RCC 7860 (cell line): ENCODE measurements at places on chromosomes 6 and 20.

DNA sequence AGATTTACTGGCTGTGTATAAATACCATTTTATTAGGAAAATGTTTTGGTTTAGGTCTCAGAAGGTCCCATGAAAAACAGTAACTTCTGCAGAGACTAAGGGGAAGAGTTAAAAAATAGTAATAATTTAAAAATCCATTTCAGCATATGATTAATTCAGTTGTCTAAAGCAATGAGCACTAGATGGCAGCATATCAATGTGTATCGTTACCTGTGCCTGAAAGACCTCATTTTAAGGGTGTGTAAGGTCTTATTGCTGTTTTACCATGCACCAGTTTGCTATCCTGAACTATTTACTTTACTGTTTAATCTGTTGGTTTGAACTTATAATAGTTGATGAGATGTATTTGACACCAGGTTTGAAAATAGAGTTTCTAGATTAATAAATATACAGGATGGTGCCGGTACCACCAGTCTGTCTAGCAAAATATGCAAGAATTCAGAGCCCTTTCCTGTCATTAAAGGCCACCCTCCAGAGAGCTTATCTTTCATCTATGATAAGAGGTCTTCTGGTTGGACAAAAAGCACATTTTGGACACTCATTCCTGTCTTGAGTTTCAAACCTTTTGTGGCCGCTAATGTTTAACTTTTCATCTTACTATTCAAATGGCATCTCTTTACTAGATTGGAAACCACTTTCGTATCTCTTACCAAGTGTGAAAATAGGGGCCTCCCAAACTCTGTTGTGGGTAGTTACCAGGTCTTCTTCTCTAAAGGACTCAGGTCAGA is 8.9 kb upstream of the AHI1 start:
- DNase-seq = peak; percentile 23

- DNase-seq = no peak
Observed at GRCh38 chr20:51376111-51376510, 166.4 kb downstream of the NFATC2 start.

GRCh38 chr20:40869218-40870147 is 159.1 kb upstream of the TOP1 start:
- DNase-seq = no peak

- DNase-seq = no peak
Observed at GRCh38 chr6:56956491-56956890, 1.6 kb downstream of the BEND6 start.

GRCh38 chr20:21609981-21610380 is 95.5 kb upstream of the PAX1 start:
- no peak for DNase-seq

DNA sequence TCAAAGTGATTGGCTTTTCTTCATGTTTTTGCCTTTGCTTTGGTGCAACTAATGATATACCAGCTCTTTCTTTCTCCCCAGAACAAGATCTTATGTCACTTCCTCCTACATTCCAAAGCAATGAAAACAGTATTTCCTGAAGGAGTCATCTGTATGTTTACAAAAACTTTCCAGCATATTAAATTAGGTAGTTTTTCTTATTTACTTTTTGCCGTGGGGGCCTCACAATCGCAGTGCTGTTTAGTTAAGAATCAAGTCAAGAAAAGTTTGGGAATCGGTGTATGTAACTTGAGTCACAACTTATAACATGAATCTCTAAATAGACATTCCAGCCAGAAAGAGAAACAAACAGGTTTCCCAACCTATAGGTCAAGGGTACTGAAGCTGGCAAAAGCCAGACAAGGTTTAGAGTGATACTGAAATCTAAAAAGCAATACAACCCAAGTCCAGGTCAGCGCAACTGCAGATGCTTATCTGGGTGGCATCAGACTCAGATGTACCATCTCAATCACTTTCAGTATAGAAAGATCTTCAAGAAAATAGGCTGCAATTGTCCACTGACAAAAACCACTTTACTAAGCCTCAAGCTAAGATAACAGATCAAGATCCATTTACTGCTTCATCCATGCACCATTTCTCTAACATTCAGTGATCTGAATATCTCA is 63.6 kb downstream of the IPCEF1 start:
- peak; percentile 52 for DNase-seq

DNA sequence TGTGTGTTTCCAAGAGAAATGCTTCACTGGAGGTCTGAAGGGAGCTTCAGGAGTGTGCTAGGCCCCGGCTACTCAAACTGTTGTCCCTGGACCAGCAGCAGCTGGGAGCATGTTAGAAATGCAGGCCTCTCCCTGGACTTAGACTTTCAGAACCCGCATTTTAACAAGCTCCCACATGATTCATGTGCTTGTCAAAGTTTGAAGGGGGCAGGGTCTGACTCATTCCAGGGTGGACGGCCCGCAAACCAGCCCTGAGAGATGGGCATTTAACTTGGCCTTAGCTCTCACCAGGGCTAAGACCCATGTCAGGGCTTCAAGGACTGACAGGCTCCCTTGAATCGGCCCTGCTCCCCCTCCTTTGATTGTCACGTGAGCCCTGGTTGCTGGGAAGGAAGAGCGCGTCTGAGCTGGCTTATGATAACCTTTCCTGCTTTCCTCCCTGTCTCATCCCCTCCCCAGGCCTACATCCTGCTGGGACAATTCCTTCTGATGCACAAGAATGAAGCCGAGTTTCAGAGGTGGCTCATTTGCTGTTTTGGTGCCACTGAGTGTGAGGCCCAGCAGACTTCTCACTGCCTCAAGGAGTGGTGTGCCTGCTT is 35.5 kb downstream of the BANF2 start:
- DNase-seq = no peak

- peak; percentile 63 for DNase-seq
Observed at GRCh38 chr6:73694711-73695411, 1.1 kb upstream of the CD109 start.

DNA sequence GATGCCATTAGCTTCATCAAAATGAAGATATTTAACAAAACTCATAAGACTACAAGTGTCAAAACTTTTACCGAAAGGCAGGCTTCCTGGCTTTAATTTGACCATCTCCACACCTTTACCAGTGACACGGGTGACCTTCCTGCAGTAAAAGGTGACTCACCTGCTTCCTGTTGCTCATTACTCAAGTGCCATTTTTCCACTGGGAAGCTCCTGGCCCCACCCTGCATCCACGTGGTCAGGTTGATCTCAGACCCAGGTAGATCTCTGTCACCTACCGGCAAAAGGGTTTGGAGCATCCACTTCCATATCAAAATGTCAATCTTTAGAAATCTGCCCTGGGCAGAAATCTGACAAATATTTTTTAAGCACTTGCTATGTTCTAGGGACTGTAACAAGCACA is 31.9 kb upstream of the CDH4 start:
- no peak for DNase-seq

DNA sequence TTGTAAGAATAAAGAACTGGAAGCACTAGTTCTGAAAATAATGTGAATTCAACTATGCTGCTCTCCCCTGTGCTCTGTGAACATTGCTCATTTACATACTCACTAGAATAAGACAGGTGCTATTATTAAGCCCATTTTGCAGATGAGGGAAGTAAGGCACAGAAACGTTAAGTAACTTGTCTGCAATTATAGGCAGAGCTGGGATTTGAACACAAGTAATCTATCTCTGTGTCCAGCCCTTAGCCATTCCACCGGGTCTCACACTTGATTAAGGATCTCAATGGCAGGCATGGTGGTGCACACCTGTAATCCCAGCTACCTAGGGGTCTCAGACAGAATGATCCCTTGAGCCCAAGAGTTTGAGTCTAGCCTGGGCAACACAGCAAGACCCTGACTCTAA is 357.7 kb downstream of the CD83 start:
- no peak for DNase-seq

- DNase-seq = no peak
Observed at GRCh38 chr6:149833651-149834050, 30.5 kb downstream of the LRP11 start.

DNA sequence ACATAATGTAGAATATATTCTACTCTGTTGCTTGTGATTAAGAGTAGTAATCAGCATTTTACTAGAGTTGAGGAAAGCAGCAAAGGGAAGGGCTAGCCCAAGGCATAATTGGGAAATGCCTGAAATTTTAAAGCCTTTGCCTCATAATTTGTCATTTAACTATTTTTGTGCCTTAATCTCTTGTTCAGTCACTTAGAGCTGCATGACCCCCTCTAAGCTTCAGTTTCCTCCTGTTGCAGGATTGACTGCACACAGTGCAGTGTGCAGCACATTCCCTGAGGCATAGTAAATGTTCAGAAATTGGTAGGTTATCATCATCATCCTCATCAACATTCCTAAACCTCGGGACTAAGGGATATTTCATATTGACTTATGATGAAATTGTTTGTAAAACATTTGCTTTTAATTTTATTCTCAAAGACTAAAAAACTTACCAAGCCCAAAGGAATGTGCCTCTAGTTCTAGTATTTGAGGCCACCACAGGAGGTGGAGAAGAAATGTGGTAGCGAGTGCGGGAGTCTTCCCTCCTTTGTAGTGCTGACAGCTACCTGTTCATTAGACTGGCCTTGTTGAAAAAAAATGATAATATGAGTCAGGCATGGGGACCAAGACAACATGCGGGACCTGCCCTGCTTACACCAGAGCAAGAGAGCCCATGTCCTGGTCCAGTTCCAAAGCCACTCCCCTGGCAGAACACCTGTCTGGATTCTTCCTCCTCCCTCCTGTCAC is 14.8 kb upstream of the TENT5A start:
- peak; percentile 52 for DNase-seq

DNA sequence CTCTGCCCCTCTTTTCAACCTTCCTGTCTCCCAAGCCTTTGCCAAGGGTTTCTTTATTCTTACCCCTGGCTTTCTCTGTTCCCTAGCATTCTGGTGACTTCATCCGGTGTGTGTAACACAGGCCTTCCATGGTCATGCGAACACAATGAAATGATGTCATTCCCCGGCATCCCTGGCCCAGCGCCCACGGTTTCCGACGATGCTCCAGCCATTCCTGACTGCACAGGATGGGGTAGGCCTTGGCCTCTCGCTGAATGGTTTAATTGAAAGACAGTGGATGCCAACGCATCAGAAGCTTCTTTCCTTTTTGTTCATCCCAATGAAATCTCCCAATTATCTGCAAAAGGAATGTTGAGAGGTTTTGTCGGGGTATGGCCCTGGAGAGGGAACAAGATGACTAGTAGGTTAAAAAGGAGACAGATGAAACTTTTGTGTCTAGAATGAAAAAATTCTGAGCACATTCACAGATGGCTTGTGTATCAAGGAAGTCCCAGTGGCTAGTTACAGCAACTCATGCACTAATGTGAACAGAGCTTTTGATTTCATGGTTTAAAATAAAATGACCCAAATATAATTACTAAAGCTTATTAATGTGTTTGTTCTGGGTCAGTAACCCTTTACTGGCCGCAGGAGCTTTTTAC is 655.0 kb downstream of the QKI start:
- DNase-seq = peak; percentile 47

- DNase-seq = no peak
Observed at GRCh38 chr6:115276881-115277565, 783.7 kb downstream of the FRK start.

DNA sequence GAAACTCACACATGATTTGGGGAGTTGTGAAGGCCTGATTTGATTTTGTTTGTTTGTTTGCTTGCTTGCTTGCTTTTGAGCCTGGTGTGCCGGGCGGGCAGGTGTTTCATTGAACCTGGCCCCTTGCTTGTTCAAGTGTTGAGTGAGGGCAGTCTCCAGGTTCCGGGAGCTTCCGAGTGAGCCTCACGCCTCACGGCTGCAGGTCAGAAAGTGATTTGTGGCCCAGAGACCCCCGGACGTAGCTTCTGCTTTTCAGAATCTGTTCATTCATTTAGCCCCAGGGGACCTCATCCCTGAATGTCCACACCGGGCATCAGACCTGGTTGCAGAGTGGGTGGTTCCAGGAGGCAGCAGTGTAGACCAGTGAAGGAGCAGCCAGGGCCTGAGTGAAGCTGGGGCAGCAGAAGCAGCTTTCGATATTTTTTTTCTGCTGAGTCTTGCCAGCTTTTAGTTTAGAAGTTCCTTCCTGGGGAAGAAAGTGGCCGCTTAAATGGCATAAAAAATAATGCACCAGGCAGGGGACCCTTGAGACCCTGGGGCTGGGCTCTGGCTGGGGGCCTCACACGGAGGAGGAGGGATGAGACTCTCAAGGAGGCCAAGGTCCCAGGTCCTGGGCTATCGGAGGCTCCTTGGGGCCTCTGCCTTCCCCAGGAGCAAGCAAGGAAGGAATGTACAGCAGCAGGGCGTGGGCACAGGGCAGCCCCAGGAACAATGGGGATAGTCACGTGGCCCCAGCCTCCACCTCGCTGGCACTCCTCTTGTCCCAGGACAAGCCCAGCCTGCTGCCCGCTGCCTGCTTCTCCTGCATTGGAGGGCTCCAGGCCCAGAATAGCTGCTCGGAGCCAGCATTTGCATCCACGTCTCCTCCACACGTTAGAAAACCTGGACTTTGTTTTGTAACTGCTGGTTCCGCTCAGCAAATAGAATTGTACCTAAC is 89.2 kb upstream of the BHLHE23 start:
- DNase-seq = no peak

DNA sequence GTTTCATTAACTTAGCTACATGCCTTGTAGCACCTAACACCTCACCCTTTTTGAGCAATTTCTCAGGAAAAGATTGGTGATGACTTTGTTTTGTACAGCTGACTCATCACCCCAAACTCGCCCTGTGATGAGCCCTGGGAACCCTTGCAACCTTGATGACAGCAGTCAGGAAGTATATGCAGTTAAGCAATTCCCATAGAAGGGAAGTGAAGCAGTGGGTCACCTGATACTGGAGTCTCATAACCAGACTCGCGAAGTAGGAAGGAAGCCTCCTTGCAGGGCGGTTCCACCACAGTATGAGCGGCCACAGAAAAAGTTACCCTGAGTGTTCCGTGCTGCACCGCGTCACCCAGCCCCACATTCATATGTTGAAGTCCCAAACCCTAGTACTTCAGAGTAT is 82.0 kb upstream of the EDN1 start:
- peak; percentile 47 for DNase-seq

- DNase-seq = no peak
Observed at GRCh38 chr6:37631295-37631694, 66.4 kb downstream of the MDGA1 start.

DNA sequence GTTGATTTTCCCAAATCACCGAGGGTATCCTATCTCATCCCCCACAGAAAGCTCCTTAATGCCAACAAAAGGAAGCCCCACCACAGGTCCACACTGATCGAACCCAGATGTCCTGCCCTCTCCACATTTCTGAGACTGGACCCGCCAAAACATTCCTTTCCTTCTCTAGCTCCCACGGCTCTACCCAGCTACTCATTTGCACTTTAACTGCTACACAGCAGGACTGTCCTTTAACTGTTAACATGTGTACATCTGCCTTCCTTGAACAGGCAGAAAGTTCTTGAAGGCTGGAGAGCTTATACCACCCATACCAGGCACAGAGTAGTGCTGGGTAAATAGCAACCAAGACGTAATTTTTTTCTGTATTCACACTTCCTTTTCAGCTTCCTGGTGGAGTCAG is 68.6 kb downstream of the TRMT6 start:
- no peak for DNase-seq

DNA sequence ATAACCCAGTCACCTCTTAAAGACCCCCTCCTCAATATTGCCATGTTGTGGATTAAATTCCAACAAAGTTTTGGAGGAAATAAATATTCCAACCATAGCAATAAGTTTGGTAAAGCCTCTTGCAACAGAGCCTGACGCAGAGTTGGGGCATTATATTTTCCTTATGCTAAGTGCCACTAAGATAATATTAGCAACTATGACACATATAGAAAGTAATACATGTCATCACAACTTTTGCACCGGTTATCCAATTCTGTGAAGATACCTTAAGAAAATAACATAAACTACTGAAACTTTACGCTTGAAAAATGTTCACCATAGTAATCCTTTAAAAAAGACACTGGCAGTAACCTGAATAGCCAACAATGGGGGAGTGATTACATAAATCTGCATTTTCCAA is 52.2 kb upstream of the TRERF1 start:
- DNase-seq = no peak

GRCh38 chr6:149234051-149234962 is 83.2 kb upstream of the TAB2 start:
- peak; percentile 85 for DNase-seq
